M059J (cell line): ENCODE measurements at places on chromosomes 2 and 18. TPM values are rescaled to one million over a fixed set of nuclear protein-coding genes. Genes with fewer than 3 reads are reported as not detected.

FABP1 gene
- not detected in 2 replicates for total RNA-seq

- DNase-seq, result peak; percentile 72
These were observed 11.3 kb downstream of the IL1RN start for GRCh38 chr2:113138428-113139322.

DNA sequence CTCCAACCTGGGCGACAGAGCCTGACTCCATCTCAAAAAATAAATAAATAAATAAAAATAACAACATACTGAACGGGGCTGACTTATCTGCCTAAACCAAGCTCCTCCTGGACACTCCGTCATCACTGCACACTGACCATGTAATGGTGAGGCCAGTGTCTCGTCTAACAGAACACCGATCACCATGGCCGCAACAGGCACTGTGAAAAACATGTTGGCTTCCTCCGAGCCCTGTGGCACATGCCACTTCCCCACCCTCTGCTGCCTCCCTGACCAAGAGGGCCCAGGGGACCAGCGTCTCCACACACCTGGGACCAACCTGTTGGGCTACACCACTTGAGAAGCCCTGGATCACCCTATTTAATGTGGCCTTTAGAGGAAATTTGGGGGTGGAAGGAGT, 33.9 kb downstream of the ZNF516 start:
- no peak for DNase-seq

DNA sequence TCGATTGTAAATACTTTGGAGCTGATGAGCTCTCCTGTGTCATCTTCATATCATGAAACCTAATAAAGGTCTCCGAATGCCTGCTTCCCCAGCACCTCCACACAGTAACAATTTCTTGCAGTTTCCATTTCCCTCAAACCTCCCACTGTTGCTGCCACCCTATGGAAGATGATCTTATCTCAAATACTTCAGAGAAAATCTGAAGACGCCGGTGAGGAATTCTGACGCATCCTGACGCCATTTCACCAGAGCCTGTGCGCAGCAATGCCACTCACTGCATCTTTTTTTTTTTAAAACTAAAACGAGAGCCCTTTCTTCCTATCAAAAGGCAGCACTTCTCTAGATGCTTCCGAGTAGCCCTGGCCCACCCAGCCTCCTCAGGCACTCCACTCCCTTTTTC, 31.9 kb upstream of the GNAL start:
- peak; percentile 27 for DNase-seq

DNA sequence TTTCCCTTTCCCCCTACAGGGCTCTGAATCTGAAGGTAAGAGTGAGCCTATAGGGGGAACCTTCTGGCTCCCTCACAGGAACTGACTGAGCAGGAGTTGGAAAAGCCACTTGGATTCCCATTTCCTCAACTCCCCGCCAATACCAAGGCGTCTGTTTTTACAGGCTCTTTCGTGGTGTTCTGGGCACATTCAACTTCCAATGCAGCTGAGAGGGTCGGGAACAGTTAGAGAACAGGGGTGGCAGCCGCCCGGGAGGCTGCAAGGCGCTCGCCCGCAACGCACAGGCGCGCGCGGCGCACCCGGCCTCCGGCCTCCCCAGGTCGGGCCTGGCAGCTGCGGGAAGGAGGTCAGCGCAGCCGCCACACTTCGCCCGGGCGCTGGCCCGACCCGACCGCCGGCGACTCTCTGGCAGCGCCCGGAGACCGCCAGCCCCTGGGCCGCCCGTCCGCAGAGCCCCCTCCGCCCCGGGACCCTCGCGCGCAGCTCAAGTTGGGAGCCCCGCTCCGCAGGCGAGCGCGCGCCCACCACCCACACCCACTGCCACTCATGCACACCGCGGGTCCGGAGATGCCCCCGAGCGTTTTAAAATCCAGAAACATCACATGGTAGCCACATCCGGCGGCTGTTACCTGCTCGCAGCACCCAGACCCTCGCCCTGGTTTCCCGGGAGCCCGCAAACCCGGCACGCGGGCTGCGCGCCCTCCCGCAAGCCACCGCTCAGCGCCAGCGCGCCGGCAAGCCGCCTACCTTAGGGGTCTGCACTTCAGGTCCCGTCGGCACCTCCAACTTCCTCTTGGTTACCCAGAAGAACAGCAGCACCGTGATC, 816 bp downstream of the GALNT14 start:
- DNase-seq, result no peak

ACADL gene
- total RNA-seq, result not detected in 2 replicates

DNA sequence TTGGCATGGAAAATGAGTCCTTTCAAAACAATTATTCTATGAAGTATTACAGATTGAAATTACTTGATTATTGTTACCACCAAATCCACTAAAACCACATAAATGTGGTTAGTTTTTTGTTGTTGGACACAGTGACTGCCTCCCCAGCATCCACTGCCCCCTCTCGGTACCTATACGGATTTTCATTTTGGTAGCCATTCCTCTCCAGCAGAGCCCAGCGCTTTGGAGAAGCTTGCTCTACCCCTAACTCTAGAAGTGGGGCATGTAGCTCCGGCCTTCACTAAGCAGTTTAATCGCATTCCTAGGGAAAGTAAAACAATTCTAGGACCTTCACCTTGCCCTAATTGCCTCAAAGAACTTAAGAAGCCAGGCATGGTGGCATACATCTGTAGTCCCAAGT, 24.2 kb downstream of the OLA1 start:
- DNase-seq, result no peak

DNA sequence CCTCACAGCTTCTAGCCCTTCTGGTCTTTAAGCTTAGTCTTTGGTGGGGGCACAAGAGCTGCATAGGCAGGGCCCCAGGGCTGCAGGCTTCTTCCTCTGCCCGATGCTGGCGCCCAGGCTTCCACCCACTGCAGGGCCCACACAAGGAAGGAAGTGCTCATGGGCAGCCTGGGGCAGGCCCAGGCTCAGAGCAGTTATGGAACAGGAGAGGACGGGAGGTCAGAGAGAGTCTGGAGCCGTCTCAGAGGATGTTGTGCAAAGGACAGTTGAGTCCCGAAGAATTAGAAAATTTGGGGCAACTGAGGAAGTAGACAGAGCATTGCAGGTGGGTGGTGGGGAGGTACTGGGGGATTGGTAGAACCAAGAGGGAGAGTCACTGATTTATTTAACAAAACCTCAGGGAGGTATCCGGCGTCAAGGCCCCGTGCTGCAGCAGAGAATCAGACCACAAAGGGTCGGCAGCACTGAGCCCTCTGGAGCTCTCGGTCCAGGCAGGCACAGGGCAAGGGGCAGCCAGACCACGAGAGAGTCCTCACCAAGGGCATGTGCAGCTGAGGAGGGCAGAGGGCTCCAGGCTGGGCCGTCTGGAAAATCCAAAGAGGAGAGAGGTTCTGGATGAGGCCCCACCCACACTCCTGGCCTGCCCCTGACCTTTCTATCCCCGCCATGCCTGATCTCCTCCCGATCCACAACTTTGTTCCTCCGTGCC, 110.8 kb upstream of the GLI2 start:
- no peak for DNase-seq

SPP2 gene
- 0.27 TPM in 1 of 2 replicates, not detected in the other for total RNA-seq

ALLC gene
- total RNA-seq, result not detected in 2 replicates

CDH7 gene
- not detected in 2 replicates for total RNA-seq

ERMN gene
- 0.12 and 0.17 TPM in 2 replicates for total RNA-seq

GRCh38 chr18:69677595-69677994, 270.1 kb downstream of the CD226 start:
- no peak for DNase-seq

DNA sequence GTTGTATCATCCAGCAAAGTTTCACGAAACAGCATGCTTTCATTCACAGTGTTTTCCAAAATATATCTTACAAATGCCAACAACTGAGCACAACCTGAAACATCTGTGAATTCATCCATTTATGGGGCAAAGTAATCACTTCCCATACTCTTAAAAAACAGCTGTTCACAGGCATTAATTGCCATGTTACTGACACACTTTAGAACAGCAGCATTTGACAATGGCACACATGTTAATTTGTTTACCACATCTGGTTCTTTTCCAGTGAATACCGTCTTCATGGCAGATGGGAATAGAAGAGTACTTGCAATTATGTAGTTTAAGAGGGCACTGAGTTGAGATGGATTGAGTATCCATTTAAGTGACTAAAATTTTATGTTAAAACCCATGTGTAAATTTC, 347.4 kb upstream of the LRP1B start:
- DNase-seq, result no peak

DNA sequence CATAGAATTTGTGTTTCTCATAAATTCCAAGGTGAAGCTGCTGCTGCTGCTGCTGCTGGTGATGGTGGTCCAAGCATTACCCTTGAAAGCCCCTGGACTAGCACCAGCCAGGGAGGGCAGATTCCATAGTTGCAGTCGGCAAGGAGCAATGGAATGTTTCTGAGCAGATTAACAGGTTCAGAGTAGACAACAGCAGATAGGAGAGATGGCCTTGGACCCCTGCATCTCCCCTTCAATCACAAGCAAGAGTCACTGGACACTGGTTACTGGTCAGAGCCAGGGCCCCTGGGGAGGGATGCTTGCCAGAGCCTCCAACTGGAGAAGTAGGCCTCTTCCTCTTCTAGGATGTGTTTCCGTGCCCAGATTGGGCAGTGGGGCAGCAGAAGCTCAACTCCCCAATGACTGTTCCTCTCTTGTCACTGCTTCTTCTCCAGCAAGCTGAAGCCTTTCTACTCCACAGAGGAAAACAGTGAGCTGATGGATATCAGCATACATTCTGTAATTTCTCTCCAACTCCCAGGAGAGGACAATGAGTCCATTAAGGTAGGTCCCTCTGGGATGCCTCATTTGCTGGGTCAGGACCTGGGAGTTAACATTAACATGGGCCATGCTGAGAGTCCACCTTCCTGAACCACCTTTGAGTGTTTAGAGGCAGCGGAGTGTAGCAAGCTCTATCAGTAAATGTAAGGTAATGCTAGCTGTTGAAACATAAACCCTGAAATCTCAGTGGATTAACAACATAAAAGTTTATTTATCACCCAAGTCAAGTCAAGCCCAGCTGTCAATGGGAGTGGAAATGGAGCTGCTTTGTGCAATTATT, 35.3 kb downstream of the MROH2A start:
- DNase-seq, result no peak

DNA sequence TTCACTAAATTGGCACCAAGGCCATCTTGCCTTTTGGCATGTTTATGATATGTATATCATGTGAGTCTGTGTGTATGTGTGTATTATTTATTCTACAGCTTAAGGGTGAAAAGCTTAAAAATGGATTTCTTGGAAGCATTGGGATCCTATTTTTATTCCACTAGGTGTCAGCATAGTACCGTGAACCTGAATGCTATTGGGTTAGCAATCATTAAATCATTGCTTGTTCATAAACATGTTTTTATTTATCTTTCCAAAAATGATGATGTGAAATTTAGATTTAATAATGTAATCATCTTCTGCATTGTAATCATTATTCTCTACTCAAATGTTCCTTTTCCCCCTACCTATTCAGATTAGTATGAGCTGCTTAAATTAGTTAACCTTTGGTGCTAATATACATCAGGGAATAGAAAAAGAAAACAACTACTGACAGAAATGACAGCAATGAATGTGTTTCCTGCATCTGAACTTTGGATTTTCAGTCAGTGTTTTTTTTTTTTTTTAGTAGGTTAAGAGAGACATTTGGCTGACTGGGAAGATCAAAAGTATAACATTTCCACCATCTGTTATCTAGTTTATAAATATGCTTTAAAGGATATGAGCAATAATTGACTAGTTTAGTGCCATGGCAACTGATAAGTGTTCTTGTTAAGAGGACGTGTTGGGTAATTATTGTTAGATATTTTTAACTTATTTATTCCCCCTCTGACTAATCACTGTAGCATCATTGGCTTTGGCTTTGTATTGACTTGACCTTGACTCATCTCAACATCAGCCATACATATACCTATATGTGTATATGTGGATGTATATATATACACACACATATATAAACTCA, 14.1 kb upstream of the ZSWIM2 start:
- peak; percentile 20 for DNase-seq

GRCh38 chr18:49059028-49059834, 108.5 kb upstream of the SMAD7 start:
- DNase-seq, result peak; percentile 13

- DNase-seq, result no peak
These were observed 272.1 kb downstream of the SP3 start for GRCh38 chr2:173693044-173693589.

DNA sequence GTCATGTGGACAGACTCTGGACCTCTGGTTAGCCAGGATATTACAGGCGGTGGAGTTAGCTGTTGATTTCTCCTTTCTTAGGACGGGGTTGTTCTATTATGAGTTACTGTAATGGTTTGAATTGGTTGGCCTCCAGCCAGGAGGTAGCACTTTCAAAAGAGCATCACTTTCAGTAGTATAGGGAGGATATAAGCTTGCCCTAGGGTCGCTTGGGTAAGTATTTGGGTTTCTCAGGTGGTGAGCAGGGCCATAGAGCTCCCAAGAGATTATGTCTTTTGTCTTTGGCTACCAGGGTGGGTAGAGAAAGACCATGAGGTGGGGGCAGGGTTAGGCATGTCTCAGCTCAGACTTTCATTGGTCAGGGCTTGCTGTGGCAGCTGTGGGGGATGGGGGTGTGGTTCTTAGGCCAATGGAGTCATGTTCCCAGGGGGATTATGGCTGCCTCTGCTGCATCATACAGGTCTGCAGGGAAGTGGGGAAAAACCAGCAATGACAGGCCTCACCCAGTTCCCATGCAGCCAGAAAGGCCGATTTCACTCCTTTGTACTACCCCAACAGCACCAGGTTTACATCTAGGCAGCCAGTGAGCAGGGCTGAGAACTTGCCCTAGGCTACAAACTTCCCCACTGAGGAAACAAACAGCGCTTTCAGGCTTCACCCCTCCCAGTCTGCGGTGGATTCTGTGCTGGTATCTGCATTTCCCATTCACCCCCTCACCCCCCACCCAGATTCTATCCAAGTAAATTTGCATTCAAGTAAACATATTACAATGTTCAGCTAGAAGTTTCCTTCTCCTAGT, 89.4 kb upstream of the SLC38A11 start:
- peak; percentile 27 for DNase-seq

- DNase-seq, result no peak
These were observed 134.3 kb upstream of the CTDP1 start for GRCh38 chr18:79545255-79545654.

HOXD13 gene
- total RNA-seq, result 2.1 and 3.6 TPM in 2 replicates

CFAP65 gene
- total RNA-seq, result not detected in 2 replicates

DSC3 gene
- not detected in 2 replicates for total RNA-seq

DNA sequence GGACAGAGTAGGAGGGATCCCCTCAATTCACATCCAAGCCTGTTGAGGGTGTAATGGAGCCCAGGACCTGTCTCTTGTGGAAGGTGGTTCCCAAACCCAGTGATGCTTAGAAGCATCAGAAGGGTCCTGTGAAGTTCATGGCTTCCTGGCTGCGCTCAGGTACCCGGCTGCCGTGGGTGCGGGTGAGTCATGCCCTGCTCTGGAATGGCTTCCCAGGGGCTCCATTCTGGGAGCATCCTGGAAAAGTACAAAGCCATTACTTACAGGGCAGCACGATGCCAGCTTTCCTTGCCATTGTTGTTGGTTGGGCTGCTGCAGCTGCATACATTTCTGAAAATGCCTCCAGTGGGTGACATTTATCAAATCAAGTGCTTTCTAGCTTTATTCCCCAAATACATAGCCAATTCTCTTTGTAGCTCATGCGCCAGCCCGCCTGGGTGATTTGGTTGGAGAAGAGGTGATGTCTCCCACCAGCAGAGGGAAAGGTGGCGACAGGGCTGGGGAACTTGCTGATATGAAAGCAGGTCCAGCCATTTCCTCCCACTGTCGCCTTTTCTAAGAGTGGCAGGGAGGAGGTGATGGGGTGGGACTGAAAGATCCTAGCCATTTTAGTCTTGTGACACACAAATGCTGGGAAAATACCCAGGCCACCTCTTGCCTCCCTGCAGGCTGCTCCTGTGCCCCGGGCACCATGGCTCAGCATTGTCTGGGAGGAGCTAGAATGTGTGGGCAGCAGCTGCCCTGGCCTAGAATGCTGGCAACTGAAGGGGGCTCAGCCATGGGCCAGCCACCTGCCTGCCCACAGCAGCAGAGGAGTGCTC, 65.9 kb upstream of the HPCAL1 start:
- peak; percentile 46 for DNase-seq

CD207 gene
- total RNA-seq, result not detected in 2 replicates

ACVR1C gene
- 0.10 TPM in 1 of 2 replicates, not detected in the other for total RNA-seq
